Progenitor cell of endocrine pancreas (in vitro differentiated cells): ENCODE measurements at places on chromosomes 5 and 9. TPM values are rescaled to one million over a fixed set of nuclear protein-coding genes. Genes with fewer than 3 reads are reported as not detected.

NINJ1 gene
- total RNA-seq: 38.1 and 39.5 TPM in 2 replicates

LCN9 gene
- total RNA-seq: 0.57 and 1.5 TPM in 2 replicates

GRCh38 chr5:107247427-107247826, 423.3 kb downstream of the EFNA5 start:
- no peaks in the 10 kb centered on the region for H3K27me3 ChIP-seq
- H3K36me3 ChIP-seq: no peaks in the 10 kb centered on the region
- no peak overlapping the region for H3K4me3 ChIP-seq

PRRX2 gene
- total RNA-seq: 0.79 and 0.91 TPM in 2 replicates

- H3K4me3 ChIP-seq: no peak overlapping the region
- no peak for DNase-seq
- no peaks in the 10 kb centered on the region for H3K36me3 ChIP-seq
- no peaks in the 10 kb centered on the region for H3K27me3 ChIP-seq
Measured at GRCh38 chr5:57157666-57158065, 16.2 kb upstream of the GPBP1 start.

SPINK1 gene
- 3,409 and 3,546 TPM in 2 replicates for total RNA-seq

NUTM2F gene
- 0.16 TPM in 1 of 2 replicates, not detected in the other for total RNA-seq

DNA sequence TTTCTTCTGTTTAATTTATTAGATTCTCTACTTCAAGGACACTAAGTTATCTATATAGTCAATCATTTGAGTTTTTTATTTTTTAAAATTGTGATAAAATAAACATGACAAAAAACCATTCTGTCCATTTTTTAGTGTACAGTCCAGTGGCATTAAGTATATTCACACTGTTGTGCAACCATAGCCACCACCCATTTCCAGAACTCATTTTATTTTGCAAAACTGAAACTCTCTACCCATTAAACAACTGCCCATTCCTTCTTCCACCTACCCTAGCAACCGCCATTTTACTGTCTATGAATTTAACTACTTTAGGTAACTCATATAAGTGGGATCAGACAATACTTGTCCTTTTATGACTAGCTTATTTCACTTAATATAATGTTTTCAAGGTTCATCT, 275.6 kb downstream of the SH3GL2 start:
- H3K4me1 ChIP-seq: no peaks in the 10 kb centered on the region
- no peak overlapping the region for H3K4me3 ChIP-seq
- no peaks in the 10 kb centered on the region for H3K36me3 ChIP-seq
- H3K27ac ChIP-seq: no peak overlapping the region
- DNase-seq: no peak

GRCh38 chr5:151695464-151695863, 8.7 kb upstream of the SPARC start:
- no peaks in the 10 kb centered on the region for H3K36me3 ChIP-seq

SWI5 gene
- 18.8 and 20.7 TPM in 2 replicates for total RNA-seq

HRH2 gene
- 1.2 and 1.5 TPM in 2 replicates for total RNA-seq

DNA sequence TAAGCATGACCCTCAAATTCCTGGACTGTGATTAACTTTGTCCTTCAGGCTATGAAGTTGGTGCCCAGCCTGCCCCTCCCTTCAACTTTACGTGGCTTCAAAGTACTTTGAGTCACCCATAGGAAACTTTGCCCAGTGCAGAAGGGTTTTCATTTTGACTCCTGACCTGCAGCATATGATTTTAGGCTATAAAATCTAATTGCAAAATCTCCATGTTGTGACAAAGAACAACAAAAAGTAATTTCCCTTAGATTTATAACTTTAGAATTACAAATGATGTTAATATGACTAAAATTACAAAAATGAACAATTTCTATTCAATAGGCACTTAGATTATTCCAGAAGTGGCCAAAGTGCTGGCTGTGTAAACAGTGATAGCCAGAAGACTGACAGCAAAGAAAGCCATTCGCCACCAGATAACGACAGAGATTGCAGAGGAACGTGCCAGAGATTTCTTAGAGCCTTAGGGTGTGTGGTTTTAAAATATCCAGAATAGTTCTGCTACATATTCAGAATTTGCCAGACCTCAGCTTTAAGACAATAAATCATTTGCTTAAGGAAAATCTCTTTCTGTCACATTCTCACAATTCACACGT, 197.4 kb downstream of the SEMA5A start:
- H3K36me3 ChIP-seq: no peaks in the 10 kb centered on the region
- H3K27me3 ChIP-seq: peaks cover 44% of the 10 kb centered on the region
- H3K4me3 ChIP-seq: no peak overlapping the region
- no peak for DNase-seq
- H3K4me1 ChIP-seq: peaks cover 3% of the 10 kb centered on the region

DNA sequence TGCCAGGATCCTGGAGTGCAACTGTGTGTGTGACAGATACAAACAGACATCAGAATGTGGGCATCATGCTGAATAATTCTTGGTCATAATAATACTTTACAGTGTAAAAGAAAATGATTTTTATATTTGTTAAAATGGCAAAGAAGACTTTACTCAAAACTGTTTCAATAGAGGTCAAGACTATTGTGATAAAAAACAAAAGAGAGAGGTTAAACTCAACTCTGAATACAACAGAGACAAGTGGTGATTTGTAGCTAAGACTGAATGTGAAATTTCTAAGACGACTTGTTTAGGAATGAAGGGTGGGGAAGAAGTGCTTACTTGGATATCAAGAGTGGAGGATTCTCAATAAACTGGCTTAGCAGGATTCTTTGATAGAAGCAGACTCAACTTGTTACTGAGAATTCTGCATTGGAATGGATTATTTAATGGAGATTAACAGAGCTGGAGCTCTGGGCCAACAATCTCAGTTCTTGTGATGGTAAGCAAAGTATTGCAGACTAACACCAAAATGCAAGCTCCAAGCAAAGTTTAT, 457.4 kb upstream of the CDH18 start:
- no peak overlapping the region for H3K4me3 ChIP-seq
- H3K36me3 ChIP-seq: no peaks in the 10 kb centered on the region
- peaks cover 5% of the 10 kb centered on the region for H3K4me1 ChIP-seq
- DNase-seq: no peak
